DMS153 (cell line): ENCODE measurements at places on chromosomes 7 and 10.

DNA sequence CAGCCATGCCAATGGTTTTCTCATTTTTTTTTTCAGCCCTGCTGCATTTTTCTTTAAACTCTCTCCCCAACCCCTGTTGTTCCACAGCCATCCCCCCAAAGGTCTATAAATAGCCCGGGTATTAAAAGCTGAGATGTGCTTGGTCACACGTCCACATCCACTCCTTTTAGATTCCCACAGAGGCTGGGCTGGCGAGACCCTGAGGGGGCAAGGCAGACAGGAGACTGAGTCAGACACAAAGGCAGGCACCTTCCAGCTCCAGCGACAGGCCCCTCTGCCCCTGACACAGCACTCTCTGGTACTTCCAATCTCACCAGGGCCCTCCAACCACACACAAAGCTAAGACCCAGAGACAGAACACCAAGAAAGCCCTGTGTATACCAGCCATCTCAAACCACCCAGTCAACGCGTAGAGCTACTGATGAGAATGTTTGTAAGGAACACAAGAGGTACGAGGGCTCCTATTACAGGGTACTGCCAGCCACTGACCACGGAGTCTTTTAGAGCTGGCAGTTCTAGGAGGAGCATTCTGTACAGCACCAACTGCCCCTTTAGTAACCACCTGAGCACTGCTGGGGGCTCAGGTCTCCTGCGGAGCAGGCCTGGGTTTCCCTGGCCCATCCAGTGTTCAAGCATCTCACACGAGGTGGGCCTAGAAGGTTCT, 64.2 kb upstream of the DDC start:
- DNase-seq: no peak

- DNase-seq: no peak
These were observed 183.9 kb upstream of the MBL2 start for GRCh38 chr10:52956461-52956860.

- no peak for DNase-seq
These were observed 188.2 kb downstream of the LRMDA start for GRCh38 chr10:75619635-75620034.

GRCh38 chr10:61923210-61923949, 21.9 kb downstream of the ARID5B start:
- DNase-seq: no peak

DNA sequence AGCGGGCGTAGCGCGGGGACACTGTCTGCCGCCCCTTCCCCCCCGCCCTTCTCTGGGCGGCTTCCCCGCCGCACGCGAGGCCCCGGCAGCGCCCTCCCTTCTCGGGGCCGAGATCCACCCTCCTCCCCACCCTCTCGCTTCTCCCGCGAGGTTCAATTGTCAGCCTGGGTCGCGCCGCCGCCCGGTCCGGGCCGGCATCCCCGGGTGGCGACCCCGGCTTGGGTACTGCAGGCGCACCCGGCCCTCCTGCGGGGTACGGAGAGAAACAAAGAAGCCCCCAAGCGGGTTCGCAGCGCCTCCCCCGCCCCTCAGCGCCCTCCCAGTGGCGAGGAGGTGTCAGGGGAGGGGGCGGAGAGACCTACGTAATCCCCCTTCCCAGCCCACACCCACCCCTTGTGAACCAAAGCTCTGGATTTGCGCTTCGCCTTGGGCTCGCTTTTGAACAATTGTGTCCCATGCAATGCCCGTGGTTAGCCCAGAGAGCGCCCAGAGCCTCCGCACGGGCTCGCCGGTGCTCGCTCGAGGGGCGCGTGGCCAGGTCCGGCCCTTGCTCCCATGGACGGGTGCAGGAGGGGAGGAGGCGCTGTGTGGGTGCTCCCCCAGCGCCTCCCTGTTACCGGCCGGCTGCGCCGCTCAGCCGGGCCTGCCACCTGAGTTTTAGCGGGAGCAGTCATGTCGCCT, 634 bp downstream of the HECW1 start:
- DNase-seq: no peak

- DNase-seq: no peak
These were observed 110.6 kb downstream of the ZMIZ1 start for GRCh38 chr10:79179164-79179956.

- no peak for DNase-seq
These were observed 42.2 kb downstream of the MINDY4 start for GRCh38 chr7:30813466-30813865.

DNA sequence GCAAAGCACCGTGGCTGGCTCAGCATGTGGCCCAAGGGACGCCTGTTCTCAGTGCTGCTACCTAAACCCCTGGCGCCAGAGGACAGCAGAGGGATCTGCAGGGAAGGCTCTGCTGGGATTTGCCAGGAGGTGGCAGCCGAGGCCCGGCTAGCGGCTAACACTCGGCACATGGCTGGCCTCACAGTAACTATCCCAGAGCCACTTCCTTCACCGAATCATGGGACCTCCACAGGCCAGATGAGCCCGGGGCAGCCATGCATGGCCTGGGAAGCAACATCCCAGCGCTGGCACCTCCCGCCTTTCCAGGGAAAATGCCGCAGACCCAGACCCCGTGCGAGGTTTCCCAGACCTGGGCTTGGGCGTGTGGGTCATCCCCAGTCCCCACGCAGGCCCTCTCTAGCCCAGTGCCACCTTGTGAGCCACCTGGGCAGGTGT, 36.4 kb downstream of the DPYSL4 start:
- peak; percentile 48 for DNase-seq

DNA sequence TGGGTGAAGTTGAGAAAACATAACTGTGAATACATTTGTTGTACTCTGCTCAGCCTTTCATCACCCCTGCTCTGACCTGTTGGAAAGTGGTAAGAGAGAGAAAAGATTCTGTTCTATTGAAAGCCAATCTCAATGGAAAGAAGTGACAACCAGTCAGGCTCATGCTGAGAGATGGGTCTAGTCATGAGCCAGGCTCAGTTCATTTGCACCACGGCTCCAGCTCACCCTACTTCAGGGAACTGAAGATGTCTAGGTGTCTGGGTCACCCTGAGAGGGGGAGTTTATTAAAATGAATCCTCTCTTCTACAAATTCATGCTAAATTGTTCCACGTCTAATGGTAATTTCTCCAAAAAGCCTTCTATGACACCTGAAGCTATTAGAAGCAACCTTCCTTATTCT, 12.1 kb upstream of the FAS start:
- no peak for DNase-seq

DNA sequence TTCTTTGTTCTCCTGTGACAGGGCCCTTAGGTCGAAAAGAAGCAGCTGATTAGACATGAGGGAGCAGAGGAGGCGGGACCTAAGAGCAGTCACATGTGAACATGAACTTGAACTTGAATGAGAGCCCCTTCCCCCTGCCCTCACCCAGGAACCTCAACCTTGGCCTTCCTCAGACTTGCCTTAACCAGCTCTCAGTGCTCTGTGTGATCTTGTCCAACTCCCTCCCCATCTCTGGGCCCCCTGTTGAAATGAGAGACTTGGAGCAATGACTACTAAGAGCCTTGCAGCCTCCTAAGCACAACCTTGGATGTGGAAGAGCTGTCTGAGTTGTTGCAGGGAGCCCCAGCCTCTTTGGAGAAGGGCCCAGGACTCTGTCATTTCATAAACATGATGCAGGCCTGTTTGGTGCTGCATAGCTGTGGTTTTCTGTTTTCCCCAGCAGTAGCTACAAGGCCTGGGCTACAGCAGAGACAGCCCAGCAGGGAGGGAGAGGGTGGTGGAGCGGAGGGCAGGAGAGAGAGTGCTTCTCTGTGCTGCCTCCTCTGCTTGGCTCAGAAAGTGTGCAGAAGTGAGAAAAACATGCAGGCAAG, 123.9 kb upstream of the ZMIZ1 start:
- no peak for DNase-seq

DNA sequence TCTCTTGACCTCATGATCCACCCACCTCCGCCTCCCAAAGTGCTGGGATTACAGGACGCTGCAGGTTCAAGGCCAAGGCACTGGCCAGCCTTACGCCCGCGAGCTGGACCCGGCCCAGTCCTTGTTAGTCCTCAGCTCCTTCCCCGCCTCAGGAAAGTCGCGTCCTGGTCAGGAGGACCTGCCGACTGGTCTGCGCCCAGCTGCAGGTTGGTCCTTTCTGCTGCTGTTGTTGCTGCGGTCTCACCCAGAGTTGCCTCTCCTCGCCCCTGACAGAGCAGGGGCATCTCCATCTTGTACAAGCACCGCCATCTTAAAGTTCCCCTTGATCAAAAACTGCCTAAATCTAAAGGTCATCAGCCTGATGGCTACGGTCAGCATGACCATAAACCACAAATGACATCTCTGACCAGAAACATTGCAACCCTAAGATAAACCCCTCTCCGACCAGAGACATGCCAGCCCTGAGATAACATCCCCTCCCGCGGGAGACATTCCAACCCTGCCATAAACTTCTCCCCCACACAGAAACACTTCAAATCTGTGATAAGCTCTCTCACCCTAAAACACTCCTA, 13.9 kb upstream of the BMS1 start:
- DNase-seq: no peak

GRCh38 chr7:17654940-17655339, 285.4 kb downstream of the SNX13 start:
- no peak for DNase-seq

DNA sequence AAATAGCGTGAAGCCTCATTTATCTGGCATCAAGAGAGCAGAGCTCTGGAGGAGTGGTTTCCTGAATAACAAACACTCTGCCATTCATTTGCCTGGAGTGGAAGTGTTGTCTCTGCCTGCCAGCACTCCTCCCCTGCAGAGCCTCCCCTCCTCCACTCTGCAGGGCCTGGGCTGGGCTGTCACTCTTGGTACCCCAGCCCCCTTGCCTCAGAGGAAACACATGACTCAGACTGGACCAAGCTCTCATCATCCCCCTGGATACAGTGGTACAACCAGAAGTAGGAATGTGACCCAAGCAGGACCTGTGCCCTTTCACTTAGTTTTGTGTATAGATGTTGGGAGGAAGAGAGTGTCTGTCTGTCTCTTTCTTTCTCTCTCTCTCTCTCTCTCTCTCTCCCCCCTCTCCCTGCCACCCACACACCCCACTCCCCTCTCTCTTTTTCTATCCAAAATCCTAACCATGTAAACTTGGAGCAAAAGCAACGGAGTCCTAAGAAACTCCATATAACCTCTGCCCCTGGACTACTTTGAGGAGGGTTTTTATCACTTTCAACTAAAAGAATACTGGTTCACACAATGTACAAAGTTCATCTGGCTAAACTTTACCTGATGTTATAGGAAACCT, 43.9 kb downstream of the DOCK4 start:
- peak; percentile 61 for DNase-seq

DNA sequence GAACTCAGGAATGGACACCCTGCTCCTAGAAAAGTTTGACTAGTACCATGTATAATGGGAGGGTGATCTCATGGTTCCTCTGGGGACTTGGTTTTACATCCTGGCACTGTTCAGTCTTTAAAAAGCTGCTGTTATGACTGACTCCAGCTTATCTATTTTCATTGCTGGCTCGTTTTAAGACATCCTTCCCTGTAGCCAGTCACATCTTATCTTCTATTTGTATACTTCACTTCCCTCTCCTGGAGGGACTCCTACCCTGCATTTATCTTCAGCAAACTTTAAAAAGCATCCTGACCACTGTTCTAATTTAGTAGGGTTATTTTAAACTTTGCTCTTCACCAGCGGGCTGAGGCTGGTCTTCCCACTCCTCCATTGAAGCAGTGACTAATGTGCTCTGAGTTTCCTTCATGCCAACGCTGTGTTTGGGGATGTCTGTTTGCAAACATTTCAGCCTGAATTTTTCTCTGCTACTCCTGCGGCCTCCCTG, 72.9 kb upstream of the ARMC3 start:
- DNase-seq: no peak

DNA sequence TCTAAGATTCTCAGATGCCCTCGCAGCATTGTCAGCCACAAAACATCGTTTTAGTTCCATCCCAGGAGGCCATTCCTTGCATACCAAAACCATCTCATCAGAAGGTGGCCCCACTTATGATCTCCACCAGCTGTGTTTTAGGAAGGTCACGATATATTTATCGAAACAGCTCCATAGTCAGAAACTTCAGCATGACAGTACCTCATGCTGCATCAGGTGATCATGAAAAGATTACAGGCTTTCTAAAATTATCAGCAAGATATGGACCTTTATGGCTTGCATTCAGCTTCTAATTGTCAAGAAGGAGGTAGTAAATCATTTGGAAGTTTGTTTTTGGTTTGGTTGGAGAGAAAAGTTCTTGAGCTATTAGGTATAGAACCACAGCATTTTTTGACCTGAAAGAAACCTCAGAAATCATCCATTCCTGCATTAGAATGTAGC, 20.0 kb downstream of the JAZF1 start:
- DNase-seq: no peak

- no peak for DNase-seq
These were observed 72.1 kb upstream of the FHIP2A start for GRCh38 chr10:114749510-114749909.

- DNase-seq: no peak
These were observed 86.1 kb upstream of the NPY start for GRCh38 chr7:24197852-24198251.
